ENCODE measurements at places on chromosomes 12 and 14.

DNA sequence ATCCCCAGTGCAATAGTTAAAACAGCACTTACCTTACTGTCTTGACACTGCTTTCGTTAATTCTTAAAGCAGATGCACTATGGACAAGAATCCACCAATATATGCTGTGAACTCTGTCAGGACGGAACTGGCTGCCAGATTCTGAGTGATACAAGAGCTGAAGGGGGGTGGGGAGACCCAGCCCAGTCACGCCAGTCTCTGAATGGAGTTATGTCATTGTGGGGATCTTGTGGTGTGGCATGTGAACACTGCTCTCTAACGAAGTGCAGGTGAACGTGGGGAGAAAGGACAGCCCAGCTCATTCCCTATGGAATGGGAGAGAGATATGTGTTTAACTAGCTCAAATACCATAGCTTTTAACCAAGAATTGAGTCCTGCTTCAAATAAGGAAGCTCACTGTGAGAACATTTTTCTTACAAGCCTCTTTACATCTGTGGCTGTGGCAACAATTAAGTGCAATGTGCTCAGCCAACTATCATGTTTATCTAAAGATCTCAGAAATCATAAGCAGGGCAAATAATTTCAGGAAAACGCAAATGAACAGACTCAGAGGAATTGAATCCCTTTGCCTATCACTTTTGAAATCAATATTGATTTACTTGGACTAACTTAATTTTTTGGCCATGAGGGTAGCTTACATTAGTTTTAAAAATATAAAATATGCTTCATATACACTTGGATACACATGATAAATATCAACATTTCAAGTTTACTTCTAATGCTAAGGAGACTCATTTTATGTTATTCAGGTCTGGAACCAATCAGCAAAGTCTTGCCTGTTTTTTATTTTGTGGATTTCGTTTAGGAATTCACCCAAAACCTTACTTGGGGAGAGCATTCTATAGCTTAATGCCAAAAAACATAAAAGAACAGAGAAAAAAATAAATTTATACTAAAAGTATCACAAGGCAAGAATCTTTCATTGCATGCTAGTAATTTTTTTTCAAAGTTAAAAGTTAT lies at the start of gene LUM:
Gene LUM, minus strand, starts transcription at position 129 of the 960 bp plus-strand sequence. CDS start 2,515 bp downstream, outside the sequence.
- DNase-seq = peak; percentile 6

DNA sequence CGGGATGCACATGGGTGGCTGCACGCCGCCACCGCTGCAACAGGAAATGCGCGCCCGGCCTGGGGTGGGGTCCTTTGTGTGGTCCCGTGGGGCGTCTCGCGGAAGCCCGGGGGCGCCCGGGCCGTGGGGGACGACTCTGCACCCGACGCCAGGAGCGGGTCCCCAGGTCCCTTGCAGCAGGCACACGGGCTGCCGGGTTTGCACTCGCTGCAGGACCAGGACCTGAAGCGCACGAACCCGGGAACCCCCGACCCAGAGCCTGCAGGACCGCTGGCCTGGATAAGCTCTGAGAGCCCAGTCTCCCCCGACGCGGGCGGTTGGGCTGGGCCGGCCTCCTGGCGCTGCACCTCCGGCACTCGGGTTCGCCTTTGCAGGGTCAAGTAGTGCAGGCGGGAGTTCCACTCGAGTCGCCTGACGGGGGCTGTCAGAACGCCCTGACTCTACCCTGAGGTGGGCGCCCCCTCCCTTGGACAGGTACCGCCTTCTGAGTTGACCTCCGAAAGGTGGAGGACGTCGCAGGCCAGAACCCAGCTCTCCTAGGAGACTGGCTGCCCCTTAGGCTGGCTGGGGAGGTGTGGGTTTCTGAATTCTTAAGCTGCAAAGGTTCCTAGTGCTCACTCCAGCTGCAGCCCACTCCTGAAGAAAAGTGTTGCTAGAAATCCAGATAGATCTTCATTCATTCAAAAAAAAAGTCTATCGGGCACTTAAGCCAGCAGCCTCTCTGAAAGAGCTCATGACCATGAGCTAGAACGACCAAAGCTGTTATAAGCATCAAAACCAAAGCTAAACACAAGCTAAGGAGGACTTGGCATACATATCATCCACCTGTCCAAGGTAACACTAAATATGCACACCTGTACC lies 68.0 kb downstream of the RNF34 start:
- peak; percentile 54 for DNase-seq

DNA sequence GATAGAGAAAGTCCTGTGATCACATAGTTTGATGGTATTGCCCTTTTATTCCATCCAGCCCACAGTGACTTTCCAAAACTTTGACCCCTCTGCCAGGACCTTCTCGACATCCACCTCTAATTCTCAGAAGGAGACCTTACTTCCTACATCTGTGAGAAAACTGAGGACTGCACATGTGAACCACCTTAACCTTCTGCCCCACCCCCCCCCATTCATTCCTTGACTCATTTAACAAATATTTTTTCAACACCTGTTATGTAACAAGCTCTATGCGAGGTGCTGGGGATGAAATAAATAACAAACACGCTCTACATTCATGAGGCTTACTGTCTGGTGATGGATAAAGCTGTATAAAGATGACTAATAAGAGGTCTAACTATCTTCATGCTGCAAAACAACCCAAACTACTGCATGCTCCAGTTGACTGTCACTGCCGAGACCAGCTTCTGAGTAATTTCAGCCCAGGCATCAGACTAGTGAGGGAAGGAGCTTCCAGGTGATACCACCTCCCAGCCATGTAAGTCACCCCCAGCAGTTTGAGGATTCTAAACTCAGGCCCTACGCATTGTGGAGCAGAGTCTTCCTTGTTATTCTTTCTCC lies 1.9 kb upstream of the HAL start:
- DNase-seq = no peak

- peak; percentile 41 for DNase-seq
Measured at GRCh38 chr12:49388682-49389386, 21.6 kb downstream of the SPATS2 start.

GRCh38 chr12:9081667-9082427 lies 33.9 kb downstream of the A2M start:
- no peak for DNase-seq

DNA sequence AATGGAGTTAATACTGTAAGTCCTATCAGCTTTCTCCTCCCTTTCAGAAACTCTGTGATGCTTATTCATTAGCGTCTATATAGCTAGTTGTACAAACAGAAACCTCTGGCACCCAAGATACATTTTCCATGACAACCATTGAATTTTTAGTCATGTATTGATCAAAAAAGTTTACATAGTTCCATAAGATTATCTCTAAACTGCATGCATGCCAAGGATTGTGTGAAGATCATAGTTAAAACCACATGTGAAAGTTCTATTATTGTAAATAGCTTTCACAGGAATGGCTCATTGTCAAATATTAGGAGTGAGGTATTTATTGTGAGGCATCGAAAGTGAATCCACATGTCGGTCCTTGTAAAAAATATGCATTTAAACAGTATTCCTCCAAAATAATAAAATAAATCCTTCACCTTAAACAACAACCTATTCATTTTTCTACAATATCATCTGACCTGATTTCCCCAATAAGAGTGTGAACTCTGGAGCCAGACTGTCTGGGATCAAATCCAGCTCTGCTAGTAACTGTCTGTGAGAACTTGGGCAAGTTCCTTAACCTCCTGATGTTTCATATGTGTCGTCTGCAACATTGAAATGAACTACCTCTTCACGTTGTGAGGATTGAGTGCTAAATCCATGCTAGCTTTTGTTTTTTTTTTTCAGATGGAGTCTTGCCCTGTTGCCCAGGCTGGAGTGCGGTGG lies 10.6 kb upstream of the CDKL1 start:
- no peak for DNase-seq

- no peak for DNase-seq
Measured at GRCh38 chr14:99040711-99041110, 231.3 kb downstream of the BCL11B start.

- DNase-seq = no peak
Measured at GRCh38 chr14:41549282-41549681, 57.4 kb upstream of the LRFN5 start.

DNA sequence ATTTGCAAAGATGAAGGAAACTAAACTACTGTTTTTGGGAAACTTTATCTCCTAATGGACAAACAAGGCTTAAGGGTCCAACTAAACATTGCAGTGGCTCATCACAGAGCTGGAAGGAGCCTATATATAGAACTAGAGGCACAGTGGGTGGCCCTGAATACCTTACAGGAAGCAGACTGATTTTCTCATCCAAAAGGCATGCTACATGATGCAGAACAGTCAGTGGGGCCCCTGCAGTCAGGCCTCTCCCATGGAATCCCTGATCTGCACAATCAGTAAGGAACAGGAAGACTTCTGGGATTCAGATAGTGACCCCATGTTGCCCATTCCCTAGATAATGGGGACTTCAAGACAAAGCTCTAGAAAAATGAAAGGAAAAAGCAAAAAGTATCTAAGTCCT lies 1.9 kb upstream of the LLPH start:
- no peak for DNase-seq

- DNase-seq = no peak
Measured at GRCh38 chr12:107494331-107494730, 191.3 kb upstream of the PWP1 start.

Data from neuronal stem cell (in vitro differentiated cells).